AG10803 (cell line): ENCODE measurements at places on chromosomes 3 and 15.

DNA sequence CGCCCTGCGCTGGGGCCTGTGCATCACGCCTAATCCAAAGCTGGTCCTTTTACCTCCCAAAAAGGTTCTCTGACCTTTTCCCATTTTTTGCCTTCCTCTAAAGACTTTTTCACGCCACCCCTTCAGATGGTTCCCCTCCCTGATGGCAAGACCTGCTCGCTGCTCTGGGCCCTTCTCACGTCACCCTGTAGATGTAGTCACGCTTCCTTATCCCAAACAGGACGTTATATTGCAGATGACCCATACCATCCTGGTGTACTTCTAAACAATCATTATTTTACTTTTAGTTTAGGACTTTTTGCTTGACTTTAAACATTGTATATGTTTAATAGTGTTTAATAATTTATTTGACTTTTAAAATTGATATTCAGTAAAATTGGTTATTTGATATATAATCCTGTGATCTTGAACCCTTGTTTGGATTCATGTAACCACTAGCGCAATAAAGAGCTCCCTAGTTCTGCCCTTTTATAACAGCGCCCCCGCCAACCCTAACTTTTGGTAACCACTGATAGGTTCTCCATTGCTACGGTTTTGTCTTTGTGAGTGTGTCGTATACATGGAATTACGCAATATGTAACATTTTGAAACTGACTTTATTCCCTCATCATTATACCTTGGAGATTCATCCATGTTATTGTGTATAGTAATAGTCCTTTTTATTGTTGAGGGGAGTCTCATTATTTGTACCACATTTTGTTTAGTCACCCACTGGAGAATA is 159.0 kb upstream of the CHRNA7 start:
- no peak for DNase-seq

GRCh38 chr3:70754314-70754713 is 441.9 kb upstream of the MDFIC2 start:
- DNase-seq, result peak; percentile 29

GRCh38 chr15:50687302-50687902 is 805 bp upstream of the TRPM7 start:
- no peak for DNase-seq

GRCh38 chr3:166630190-166630589 is 749.9 kb downstream of the ZBBX start:
- no peak for DNase-seq

- DNase-seq, result no peak
Measured at GRCh38 chr3:70149714-70150400, 150.3 kb downstream of the SAMMSON start.

- DNase-seq, result peak; percentile 79
Measured at GRCh38 chr15:93523481-93523880, 434.5 kb upstream of the RGMA start.

DNA sequence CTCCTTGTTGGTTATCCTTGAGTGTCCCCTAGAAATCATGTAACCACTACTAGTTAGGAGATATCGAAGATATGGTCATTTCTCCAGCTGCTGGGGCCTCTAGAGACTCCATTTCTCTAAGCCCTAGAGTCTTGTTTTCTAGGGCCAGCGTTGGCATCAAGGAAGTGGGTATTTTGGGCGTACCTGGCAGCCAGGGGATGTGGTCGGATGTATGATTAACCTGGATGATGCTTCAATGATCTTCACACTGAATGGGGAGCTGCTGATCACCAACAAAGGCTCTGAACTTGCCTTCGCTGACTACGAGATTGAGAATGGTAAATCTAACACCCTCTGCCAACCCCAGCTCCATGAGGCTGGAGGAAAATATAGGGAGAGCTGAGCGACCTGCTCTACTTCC is 325.5 kb downstream of the RYR3 start:
- DNase-seq, result no peak

DNA sequence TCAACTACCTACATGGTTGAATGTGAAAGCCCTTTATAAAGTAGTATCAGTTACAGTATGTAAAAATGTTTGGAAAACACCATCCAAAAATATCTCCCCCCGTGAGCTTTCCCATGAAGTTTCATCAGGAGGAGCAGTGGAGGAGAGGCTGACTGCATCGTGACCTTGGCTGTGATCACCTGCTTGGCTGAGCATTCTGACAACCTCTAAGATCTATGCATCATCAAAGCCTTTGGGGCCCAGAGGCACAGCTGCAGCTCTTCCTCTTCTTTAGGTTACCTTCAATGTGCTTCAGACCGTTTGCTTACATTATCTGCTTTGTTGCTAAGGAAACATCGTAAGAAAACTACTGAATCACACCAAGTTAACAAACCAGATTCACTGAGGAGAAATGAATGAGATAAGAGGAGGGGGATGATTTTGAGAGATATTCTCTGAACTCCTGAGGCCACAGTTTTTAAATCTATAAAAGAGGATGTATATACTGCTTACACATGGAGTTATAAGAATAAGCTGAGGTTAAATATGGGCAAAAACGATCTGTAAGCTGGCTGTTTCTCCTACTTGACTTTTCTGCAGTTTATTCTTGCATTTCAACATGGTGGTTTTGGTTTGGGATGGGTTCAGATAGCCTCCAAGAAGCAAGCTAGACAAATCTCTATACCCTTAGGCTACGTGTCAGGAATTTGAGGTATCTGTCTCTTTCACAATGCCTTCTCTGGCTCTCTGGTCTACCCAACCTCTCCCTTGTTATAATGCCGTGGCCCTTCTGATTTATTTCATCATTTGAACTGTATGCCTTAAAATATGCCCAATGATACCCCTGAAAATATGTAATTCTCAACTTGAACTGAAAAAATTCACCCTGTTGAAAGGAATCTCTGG is 4.0 kb downstream of the GCSAM start:
- peak; percentile 70 for DNase-seq

- no peak for DNase-seq
Measured at GRCh38 chr3:159439346-159439745, 549.3 kb upstream of the IL12A start.

- DNase-seq, result no peak
Measured at GRCh38 chr3:62049033-62049432, 324.3 kb downstream of the FEZF2 start.

- DNase-seq, result peak; percentile 88
Measured at GRCh38 chr3:184757022-184757651, 45.3 kb upstream of the MAGEF1 start.

DNA sequence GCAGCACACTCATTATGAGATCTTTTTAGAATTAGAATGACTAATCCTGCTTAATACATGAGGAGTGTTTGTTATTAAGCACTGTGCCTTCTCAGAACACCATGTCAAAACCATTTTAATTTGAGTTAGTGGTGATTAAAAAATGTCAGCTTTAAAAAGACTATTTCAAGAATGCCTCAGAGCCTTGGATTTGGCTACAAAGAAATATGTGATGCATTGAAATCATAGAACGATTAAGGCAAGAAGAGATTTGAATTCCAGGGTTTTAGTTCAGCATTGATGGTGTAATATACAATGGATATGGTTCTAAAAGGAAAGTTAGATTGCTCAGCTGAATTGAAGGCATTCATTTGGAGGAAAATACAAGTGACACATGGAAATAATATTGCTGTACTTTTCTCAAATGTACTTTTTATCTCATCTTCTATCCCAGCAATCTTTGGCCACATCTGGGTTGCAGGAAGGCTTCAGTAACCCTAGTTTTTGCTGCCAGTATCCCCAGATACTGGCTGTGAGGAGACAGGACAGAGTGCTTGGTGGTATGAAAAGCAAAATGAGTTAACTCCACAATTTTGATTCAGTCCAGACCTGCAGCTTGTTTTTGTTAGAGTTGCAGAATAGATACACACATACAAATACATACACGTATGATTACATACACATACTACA is 303.8 kb downstream of the CLSTN2 start:
- DNase-seq, result peak; percentile 4

- DNase-seq, result no peak
Measured at GRCh38 chr3:181317508-181317907, 328.0 kb upstream of the DNAJC19 start.

- DNase-seq, result peak; percentile 1
Measured at GRCh38 chr3:12046406-12046805, 42.2 kb downstream of the SYN2 start.

- peak; percentile 75 for DNase-seq
Measured at GRCh38 chr15:97903971-97904572, 56.4 kb upstream of the ARRDC4 start.

GRCh38 chr15:84034578-84035398 is 200.8 kb upstream of the GOLGA6L4 start:
- no peak for DNase-seq
